ENCODE measurements at places on chromosomes 7 and 10.
A peak's percentile ranks its signal among the peaks of the same experiment; 100 is the strongest.

GRCh38 chr10:106086391-106086790 lies 1078.1 kb downstream of the SORCS1 start:
- DNase-seq, result no peak

DNA sequence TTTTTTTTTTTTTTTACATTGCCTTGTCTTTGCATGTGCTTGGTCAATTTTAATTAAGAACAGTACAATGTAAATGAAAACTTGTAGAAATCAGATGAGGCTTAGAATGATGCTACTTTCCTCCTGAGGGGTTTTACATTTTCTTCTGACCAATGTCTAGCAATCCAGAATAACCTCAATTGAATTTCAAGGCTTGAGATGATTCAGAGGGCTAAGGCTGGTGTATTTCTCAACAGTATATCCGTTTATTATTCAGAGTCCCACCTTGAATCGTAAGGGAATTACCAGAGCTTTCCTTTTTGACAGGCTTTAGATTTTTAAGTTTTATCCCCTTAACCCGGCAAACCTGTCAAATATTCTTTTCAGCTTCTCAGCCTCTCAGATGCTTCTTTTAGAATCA lies 231.2 kb upstream of the STK17A start:
- no peak for DNase-seq

GRCh38 chr7:15836041-15836440 lies 149.6 kb upstream of the MEOX2 start:
- no peak for DNase-seq

DNA sequence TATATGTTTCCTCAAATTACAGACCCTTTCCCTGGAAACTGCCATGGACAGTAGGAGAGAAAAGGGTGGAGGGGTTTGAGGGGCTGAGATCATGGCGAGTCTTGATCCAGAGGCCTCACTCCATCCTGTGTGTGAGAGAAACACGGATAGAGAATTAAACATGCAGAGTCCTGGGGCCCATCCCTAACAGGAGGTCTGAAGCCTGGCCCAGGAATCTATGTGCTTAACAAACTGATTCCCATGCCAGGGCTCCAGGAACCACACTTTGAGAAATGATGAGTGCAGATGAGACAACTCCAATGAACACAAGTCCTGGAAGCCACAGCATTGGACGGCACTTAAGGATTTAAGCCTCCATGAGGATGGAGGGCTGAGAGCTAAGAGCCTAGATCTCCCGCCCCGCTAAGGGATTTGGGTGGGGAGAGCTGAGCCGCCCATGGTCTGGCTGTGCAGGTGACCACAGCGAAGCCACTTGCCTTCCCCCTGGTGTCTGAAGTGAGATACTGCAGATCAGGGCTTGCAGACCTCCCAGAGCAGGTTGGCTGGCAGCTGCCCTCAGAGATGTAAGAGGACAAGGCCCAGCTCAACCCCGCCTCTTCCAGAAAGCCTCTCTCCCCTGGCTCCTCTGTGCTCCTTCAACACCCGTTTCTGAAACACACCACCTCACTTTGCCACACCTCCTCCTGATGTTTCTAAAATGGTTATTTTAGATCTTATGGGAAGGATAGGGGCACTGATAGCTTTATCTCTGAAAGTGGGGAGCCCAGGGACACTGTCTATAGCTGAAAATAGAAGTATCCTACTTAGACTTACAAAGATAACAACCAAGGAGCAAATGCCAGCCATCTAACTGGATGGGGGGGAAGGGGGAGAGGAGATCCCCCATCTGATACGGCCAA lies 24.8 kb upstream of the EIF5AL1 start:
- DNase-seq, result no peak

DNA sequence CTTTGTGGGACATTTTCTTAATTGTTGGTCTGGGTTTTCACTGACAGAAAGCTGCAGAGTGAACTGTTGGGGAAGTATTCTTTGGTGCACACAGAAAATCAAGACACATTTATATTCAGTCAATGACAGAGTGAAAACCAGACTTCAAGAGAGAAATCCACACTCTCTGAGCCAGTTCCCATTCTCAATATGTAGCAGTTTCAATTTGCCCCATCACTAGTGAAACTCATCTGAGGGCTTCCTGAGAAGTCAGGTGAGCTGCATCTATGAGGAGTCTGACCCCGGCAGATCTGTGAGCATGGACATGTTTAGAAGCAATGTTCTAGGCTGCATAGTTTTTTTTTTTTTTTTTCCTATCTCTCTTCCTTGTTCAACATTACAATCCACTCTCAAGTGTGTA lies 163.7 kb upstream of the AHR start:
- no peak for DNase-seq

- no peak for DNase-seq
These were observed 40.2 kb downstream of the PDSS1 start for GRCh38 chr10:26737730-26738129.

DNA sequence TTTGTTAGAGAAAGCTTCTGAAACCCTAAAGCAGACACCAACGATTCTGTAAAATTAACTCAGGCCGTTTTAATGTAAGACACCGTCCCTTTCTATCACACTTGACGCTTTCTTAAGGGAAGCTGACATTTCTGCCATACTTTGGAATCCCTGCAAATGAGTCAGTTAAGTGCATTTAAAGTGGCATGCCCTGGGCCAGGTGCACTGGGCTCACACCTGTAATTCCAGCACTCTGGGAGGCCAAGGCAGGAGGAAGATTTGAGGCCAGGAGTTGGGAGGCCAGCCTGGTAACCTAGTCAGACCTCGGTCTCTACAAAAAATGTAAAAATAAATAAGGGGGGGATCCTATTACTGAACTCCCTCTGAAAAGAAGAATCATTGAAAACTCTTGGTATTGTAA lies 4.4 kb downstream of the UBE2H start:
- no peak for DNase-seq

DNA sequence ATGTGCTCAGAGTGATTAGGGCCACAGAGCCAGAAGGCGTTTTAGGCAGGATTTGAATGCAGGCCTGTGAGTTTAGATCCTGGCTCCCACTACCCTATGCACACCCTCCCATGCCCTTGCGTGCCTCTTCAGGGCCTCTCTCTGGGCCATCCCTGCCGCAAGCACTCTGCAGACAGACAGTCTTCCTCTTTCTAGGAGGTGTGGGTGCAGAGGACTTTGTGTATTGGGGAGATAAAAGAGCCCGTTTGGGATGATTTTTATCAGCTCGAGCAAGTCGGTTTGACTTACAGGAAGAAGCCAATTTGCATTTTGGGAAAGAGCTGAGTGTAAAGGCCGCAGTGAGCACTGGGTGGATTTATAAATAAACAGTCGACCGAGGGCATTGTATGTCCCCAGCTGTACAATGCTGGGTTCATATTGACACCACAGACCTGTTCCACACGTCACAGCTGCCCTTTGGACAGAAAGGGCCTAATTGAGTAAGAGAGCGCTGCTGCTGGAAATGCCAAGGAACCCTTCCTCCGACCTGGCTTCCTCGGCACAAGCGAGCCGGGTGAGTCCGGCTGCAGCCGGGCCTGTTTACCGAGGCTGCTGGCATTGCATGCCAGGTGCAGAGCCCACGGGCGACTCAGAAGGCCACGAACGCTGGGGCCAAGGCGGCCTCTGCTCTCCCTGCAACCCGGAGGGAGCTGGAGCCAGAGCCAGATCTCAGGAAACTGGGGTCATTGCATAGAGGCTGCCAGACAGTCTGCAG lies 25.1 kb downstream of the ZMIZ1 start:
- no peak for DNase-seq

GRCh38 chr7:136133551-136133950 lies 156.4 kb upstream of the MTPN start:
- no peak for DNase-seq

- DNase-seq, result no peak
These were observed 42.2 kb downstream of the PCDH15 start for GRCh38 chr10:54758791-54759190.

DNA sequence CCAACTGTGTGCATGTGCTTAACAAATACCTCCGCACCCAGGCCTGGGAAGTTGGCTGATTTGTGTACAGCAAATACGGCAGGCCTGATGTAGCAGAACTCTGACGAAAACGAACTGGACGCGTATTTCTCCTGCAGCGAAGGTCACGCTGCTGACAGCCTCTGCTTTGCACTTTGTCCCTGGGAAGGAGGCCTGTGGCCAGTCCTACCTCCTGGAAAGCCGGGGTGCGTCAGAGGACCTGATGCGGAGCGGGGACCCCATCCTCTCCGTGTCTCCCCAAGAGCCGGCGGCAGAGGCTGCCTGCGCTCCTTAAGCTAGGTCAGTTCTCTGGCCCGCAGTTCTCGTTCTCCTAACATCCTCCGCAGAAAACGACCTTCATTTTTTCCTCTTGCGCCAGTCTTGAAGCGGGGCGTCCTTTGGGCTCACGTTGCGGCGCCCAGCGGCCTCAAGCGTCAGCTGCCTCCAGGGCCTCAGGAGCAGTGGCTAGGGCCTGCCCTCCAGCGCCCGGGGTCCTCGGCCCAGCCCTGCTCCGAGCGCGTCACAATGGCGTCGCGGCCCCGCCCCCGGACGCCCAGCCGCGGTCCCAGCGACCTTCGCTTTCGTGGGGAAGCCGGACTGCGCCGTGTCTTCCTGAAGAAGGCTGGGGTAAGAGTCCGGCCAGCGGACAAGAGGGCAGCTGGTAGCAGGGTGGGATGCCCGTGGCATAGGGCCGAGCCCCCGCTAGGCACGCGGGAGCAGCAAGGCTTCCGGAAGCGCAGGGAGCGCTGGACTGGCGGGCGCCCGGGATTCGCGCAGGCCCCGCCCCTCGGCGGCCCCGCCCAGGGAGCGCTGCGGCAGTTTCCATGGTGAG lies at the start of gene ZNF487:
Gene ZNF487 (plus strand): TSS at position 821 of the 850 bp plus-strand sequence. CDS start 38,703 bp downstream, outside the sequence.
- DNase-seq, result peak; percentile 60

GRCh38 chr7:75658369-75658768 lies 80.4 kb downstream of the HIP1 start:
- DNase-seq, result no peak

DNA sequence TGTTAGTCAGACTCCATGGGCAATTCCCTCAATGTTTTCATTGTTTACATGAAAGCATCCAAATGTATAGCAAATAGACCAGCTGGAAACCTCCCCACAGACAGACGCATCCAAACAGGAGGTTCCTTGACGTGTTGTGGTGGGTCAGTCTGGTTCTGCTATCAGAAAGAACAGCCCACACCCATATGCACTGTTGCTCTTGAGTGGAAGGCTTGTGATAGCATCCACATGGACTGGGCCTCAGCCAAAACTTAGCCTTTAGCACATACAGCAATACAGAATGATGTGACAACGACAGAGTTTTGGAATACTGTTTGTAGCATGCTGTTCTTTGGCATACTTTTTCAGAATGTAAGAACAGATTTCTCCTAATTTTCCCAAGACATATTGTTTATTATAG lies 299.2 kb upstream of the ETV1 start:
- no peak for DNase-seq

- peak; percentile 2 for DNase-seq
These were observed 196.0 kb upstream of the C7orf33 start for GRCh38 chr7:148394582-148394981.

DNA sequence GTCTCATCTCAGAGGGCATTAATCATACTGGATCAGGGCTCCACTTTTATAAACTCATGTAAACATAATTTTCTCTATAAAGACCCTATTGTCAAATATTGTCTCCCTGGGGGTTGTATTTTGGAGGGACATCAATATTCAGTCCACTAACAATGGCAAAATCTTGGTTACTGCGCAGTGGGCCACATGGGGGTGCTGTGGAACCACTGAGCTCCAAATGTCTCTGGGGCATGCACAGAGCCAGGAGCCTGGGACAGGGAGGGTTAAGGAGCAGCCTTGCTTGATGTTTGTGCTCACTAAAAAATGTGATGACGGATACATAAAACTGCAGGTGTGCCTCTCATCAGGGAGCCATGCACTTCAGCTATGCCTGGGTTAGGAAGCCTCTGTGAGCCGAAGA lies 62.1 kb upstream of the PRSS58 start:
- DNase-seq, result no peak

DNA sequence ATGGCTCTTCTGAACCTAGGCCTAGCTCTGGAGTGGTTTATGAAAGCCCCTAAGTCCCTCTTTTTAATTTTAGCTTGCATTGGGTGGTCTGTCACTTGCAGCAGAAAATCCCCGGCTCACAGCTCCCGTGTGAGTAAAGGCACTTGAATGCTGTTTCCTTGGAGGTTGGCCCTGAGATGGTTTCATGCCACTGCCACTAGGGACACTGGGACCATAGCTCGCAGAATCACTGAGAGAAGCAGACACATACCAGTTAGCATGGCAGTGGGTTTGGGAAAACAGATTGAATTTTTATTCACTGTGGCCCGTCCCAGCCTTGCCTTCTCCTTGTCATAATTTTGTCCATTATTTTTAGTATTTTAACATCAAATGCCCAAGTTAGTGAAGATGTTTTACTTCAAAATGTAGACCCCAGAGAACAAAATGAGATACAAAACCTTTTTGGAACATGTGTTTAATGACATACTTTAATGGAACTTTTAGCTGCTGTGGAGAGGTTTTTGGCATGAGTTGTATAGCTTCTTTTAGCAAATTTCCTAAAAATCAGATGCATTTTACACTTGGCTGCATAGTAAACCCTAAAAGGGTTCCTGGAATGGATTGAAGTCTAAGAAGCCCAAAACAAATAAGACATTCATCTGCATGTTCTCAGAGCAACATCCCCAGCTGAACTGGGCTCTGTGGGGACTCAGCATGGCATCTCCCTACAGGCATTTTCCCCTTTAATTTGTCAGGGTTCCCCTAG lies 259.7 kb upstream of the PITRM1 start:
- no peak for DNase-seq

GRCh38 chr10:22229802-22230157 lies 12.0 kb upstream of the EBLN1 start:
- peak; percentile 16 for DNase-seq

GRCh38 chr10:69772933-69773704 lies 28.6 kb upstream of the COL13A1 start:
- DNase-seq, result no peak

DNA sequence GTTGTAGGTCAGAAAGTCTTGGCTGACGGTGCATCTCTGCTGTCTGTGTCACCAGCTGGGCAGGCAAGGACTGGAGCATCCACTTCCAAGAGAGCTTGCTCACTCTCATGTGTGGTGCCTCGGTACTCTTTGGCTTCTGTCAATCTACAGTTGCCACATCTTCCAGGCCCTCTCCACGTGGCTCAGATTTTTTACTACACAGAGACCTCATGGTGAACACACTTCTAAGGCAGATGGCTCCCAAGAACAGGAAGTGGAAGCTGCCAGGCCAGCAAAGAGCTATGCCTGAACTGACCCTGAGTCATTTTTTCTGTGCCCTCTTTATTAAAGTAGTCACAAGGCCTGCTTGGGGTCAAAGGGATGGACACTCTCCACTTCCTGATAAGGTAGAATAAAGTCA lies 351.5 kb upstream of the AUTS2 start:
- DNase-seq, result no peak

DNA sequence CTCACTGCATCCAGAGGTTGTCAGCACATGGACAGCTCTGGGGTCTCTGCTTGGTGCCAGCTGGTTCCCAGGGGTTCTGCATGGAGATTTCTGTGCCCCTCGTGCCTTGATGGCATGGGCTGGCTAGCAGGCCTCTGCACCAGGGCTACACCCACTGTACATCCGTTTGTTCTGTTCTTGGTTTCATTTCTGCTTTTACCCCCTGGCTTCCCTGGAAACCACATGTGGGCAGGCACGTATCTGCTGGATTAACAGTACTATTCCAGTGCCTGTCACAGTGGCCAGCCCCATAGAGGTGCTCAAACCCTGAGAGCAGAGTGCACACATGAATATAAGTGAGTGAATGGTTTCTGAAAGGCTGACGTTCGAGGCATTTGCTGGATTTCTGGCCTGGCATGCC lies 207.2 kb upstream of the GPR26 start:
- no peak for DNase-seq
